COLO829 (cell line): ENCODE measurements at places on chromosomes 7 and 10.

DNA sequence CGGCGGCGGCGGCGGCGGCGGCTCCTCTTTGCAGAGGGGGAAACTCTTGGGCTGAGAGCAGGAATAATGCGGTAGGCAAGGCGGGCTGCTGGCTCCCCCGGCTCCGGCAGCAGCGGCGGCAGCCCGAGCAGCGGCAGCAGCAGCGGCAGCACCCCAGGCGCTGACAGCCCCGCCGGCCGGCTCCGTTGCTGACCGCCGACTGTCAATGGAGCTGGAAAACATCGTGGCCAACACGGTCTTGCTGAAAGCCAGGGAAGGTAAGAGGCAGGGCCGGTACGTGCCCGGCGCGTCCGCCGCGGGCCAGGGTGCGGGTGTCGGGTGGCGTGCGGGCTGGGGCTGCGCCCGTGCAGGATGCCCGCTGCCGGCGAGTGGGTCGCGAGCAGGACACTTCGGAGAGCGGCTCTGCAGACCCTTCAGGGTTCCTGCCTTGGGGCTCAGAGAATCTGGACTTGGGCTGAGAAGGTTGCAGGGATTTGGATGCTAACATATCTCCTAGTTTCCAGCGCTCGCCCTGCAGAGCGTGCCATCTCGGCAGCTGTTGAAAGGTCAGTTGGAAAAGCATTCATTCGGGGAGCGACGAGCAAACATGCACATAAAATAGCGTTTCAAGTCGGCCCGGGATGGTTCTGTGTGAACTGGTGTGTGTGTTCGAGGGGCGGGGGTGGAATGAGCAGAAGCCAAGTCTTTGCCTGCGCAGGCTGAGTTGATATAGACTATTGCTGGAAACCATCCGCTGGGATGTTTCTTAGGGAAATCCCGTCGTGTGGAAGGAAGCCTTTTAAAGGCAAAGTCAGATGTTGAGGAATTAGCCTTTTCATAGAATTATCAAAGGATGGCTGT, 562 bp downstream of the GRK5 start:
- DNase-seq: no peak

DNA sequence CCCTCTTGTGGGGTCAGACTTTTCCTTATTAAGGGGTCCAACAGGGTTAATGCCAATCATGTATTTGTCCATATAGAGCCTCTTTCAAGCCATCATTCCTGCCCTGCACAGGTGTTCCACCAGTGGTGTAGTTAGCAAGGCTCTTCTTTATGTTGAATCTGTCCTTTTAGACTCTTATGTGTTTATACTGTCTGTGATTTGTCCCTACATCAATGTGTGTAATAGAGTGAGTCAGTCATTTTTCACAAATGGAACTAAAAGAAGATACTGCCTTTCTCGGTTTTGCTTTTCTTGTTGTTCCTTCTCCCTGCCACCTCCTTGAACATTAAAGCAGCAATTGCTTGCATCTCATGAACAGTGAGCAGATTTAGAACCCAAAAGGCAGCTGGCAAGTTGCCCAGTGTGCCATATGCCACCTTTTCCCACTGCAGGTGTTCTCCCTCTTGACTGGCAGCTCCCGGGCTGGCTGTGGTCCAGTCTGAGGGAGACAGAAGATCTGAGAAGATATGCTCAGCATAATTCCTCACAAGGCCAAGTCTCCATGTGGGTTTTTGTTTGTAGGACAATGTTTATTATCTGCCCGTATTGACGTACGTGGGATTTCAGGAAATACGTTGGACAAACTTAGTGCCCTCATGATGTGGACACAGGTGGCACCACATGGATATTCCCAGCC, 154.1 kb downstream of the LHFPL3 start:
- DNase-seq: no peak

- no peak for DNase-seq
Observed at GRCh38 chr7:126302639-126303038, 950.1 kb downstream of the GRM8 start.

- peak; percentile 33 for DNase-seq
Observed at GRCh38 chr7:100799037-100799896, 28.1 kb downstream of the EPHB4 start.

- no peak for DNase-seq
Observed at GRCh38 chr10:87060280-87060928, 34.2 kb downstream of the GLUD1 start.

DNA sequence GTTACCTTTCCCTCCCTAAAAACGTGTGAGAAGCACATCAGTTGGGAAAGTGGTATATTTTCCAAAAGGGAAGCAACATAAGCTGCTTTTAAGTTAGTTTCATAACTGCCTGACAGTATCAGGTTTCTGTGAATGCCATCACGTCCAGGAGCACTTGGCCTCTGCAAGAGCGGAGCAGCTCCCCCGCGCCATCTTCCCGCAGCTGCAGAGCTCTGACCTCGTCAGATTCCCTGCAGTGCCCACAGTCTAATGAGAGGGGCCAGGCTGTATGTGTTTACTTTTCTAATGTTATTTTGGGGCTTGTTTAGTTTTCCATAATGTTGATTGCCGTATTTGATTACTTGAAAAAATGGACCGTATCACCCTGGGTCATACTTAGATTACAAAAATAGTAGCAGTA, 74.2 kb downstream of the MGMT start:
- no peak for DNase-seq
